A549 treated with Hydrocortisone at 1 μM for 4 hours (cell line): ENCODE measurements at places on chromosomes 7 and 10. TPM values are rescaled to one million over a fixed set of nuclear protein-coding genes. Genes with fewer than 3 reads are reported as not detected.

Gene LIPF
- 0.06 TPM in 1 of 5 replicates, not detected in the others for total RNA-seq

Gene PHF14
- 18.3 to 23.2 TPM (median 20.9 TPM) in 5 replicates for total RNA-seq

Gene PON1
- total RNA-seq, result 0.78 to 1.3 TPM (median 1.1 TPM) in 5 replicates

Gene AHCYL2
- total RNA-seq, result 4.9 to 6.6 TPM (median 5.7 TPM) in 5 replicates

Gene CDC14C
- not detected in 5 replicates for total RNA-seq

Gene ADRB1
- 1.1 to 1.4 TPM (median 1.2 TPM) in 5 replicates for total RNA-seq

Gene PRRT4
- 0.08 to 0.45 TPM (median 0.26 TPM) in 5 replicates for total RNA-seq

Gene ZCCHC24
- total RNA-seq, result 2.6 to 4.0 TPM (median 3.6 TPM) in 5 replicates

Gene GLRX3
- total RNA-seq, result 185 to 233 TPM (median 213 TPM) in 5 replicates

Gene RPP38
- total RNA-seq, result 33.0 to 36.9 TPM (median 36.3 TPM) in 5 replicates
